Endodermal cell (in vitro differentiated cells): ENCODE measurements at places on chromosomes 1 and 21. TPM values are rescaled to one million over a fixed set of nuclear protein-coding genes. Genes with fewer than 3 reads are reported as not detected.
A peak's percentile ranks its signal among the peaks of the same experiment; 100 is the strongest.

The WNT3A gene
- 0.46 and 0.47 TPM in 2 replicates for total RNA-seq

DNA sequence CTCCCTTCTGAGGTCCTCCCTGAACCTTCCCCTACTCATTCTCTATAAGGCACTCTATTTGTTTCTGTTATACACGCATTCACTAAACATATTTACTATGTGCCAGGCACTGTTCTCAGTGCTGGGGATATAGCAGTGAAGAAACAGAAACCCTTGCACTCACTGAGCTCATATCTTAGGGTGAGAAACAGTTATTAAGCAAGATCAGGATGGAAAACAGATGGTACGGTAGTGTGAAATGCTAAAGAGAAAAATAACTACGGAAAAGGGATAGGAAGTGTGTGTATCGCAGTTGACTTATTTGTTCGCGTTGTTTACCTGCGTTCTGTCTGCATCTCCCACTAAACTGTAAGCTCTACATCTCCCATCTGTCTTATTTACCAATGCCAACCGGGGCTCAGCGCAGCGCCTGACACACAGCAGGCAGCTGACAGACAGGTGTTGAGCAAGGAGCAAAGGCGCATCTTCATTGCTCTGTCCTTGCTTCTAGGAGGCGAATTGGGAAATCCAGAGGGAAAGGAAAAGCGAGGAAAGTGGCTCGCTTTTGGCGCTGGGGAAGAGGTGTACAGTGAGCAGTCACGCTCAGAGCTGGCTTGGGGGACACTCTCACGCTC is 572 bp downstream of the CYB5RL start:
- DNase-seq, result no peak

GRCh38 chr1:1135339-1136136 is 19.6 kb upstream of the C1orf159 start:
- DNase-seq, result no peak

GRCh38 chr1:151222130-151222529 is 23.8 kb downstream of the PIP5K1A start:
- DNase-seq, result no peak

DNA sequence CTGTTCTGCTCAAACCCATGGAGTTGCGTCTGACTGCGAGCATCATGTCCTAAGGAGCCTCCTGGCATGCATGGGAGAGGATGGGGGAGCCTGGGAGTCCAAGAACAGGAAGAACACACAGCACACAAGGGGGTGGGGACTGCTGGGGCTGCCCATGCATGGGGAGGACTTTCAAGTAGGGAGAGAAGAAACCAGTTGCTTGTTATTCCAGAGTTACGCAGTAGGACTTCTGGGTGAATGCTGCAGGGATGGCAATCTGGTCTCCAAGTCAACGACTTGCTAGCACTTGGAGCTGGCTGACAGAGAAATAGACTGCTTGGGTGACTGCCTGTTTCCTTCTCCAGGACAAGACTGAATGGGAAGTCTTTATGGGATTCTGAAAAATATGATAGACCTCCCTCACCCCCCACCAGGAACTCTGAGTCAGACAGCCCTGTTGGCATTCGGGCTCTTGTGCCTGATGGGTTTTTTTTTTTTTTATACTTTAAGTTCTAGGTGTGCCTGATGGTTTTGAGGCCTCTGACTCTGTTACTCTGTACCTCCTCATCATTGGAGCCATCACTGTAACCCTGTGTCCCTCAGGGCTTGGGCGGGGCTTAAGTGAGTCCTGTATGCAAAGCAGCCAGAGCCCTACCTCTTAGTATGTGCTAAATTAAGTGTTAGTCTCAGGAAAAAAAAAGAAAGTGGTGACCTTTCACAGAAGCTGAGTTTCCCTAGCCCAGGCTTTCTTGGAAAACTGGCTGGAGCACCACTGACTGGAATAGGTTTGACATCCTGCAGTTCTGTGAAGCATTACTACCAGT is 30.3 kb downstream of the MAP3K21 start:
- no peak for DNase-seq

DNA sequence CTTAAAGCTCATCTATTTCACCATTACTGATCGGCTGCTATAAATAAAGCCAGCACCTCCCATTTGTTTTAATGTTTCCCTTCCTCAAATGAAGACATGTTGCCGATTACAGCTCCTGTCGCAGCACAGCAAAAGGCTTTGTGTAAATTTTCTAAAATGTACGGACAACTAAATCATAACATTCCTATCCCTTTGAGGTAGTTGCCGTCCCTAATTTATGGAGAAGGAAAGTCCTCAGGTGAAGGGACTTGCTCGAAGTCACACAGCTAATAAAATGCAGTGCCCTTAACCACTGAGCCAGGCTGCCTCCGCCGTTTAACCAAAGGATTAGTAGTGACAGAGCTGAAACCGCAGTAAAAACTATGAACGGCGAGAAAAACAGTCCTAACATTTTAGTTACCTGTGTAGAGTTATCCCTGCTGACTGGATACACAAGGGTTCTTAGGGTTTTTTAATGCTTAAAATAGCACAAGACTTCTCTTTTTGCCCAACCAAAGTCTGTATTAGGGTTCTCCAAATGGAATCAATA is 871 bp downstream of the PINK1 start:
- no peak for DNase-seq

GRCh38 chr21:25528515-25528914 is 78.8 kb downstream of the MRPL39 start:
- no peak for DNase-seq

The APCS gene
- total RNA-seq, result not detected in 2 replicates

- DNase-seq, result no peak
Measured at GRCh38 chr1:187621951-187622350, 793.2 kb downstream of the PLA2G4A start.

DNA sequence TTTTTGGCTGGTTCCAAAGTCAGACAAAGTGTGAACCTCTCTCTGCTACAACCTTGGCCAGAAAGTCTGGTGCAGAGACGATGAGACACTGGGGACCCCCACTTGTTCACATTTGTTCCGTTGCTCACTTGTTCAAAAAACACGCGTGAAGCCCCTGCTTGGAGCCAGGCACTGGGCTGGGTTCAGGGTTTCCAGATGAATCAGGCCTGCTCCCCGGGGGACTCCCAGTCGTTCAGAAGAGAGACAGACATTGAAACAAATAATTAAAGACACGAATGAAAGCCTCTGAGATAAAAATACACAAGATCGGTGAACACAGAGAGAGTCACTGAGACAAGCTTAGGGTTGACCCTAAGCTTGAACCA is 101.5 kb upstream of the RUNX3 start:
- DNase-seq, result no peak

- DNase-seq, result no peak
Measured at GRCh38 chr1:154485106-154485505, 16.9 kb upstream of the TDRD10 start.

DNA sequence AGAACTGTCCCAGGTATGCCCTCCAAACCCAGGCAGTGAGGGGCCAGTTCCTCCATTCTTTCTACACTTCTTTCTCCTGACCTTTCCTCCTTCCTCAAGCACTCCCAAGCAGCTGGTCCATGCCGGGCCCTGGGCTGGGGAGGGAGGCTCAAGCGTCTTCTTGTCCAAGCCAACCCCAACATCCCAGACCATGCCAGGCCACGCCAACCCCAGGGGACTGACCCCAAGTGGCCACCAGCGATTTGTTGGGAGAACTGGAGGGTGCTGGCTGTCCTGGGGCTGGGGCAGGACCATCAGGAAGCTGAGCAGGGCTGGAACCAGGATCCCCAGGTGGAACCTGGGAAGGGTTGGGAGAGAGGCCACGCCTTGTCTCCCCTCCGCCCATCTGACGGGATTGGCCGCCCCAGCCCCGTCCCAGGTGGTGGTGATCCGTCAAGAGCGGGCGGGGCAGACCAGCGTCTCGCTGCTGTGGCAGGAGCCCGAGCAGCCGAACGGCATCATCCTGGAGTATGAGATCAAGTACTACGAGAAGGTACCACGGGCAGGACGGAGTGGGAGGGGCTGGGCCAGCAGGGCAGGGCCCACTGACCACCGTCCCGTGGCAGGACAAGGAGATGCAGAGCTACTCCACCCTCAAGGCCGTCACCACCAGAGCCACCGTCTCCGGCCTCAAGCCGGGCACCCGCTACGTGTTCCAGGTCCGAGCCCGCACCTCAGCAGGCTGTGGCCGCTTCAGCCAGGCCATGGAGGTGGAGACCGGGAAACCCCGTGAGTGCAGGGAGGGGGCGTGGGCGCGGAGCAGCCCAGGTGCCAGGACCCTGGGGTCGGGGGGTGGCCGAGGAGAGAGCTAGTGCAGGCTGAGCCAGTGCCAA is 29.9 kb downstream of the EPHA8 start:
- peak; percentile 93 for DNase-seq

The ADARB1 gene
- total RNA-seq, result 11.5 to 14.6 TPM (median 13.4 TPM) in 3 replicates

GRCh38 chr1:172670791-172671190 is 11.9 kb downstream of the FASLG start:
- DNase-seq, result no peak

- peak; percentile 66 for DNase-seq
Measured at GRCh38 chr21:36330904-36331303, 10.9 kb downstream of the MORC3 start.

GRCh38 chr1:231628207-231628876 is 1.8 kb downstream of the DISC1 start:
- DNase-seq, result no peak

- no peak for DNase-seq
Measured at GRCh38 chr1:109935451-109935900, 24.8 kb downstream of the CSF1 start.

DNA sequence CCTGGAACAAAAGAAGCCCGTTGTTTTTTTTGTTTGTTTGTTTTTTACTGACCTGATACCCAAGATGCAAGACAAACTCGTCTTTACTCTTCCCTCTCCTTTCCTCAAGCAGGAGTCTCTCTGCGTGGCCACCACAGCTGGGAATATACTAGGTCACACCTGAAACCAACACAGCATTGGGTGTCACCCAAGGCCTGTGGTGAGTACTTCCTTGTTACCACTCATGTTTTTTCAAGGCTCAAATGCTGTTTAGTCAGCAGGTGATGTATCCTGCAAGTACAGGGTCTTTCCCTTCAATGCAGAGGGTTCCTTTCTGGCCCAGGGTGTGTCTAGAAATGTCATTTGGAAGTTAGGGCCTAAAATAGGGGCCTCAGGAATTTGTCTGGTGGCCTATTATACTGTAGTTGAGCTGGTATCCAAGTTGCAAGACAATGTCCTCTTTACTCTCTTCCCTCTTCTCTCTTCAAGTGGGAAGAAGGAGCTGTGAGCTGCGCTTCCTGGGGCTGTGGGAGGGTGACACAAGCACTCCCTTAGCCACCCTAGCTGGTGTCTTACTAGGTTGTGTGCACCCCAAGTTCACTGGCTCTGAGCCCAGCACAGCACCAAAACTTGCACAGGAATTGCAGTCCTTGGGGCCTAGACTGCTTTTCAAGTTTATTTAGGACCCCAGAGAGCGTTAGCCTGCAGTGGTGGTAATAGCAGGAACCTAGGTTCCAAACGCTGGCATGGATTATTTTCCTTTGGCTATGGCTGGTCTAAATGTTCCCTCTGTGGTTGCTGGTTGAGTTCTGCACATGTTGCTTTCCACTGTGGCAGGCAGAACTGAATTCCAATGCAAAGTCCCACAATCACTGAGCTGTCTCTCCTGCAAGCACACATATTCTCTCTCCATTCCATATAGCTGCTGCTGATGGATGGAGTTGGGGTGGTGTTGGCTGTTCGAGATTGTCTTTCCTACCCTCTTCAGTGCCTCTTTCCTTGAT is 91.4 kb upstream of the LYPLAL1 start:
- DNase-seq, result no peak

The ACOT11 gene
- 4.2 to 6.3 TPM (median 5.6 TPM) in 3 replicates for total RNA-seq

DNA sequence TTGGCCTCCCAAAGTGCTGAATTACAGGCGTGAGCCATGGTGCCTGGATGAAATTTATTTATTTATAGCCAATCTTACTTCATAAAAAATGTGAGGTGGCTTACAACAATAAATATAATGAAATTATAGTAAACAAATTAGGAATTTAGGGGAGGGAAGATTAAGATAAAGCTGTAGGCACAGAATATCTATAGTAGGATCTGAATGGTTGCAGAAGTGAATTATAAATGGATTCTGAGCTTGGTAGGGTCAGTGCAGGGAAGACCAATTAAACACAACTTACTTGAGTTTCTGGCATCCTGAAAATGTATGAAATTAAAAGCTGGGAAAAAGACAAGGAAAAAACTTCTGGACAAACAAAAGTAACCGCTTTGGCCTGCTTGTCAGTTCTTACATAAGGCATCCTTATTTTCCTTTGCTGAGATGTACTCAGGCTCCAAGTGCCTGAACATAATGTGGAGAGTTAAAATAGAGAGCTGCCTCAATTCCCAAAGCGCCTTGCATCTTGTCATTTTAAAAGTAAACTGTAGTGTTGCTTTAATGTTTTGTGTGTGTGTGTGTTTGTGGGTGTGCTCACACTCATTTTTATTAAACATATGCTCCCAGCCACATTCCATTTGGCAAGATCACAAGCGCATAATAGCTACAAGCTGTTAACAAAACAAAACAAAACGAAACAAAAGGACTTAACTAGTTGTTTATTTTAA is 247.3 kb downstream of the S1PR1 start:
- no peak for DNase-seq

The CCDC181 gene
- 4.3 to 7.8 TPM (median 7.8 TPM) in 3 replicates for total RNA-seq

The ASAP3 gene
- total RNA-seq, result 62.3 and 78.7 TPM in 2 replicates

DNA sequence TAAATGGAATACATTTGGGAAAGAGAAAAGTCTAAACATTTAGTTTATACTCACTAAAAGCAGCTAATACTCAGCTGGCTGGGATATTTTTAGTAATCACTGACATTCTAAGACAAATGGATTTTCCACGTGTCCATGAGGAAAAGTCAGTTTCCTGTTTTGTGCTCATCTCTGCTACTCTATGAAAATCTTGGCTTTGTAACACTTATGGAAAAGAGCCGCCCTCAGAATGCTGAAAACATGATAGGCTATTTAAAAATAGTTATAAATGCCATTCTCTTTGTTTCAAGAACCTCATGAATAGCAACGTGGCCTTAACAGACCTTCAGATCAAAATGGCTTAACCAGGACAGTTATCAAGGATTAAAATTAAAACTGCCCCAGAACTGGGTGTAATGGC is 29.9 kb downstream of the MRAP start:
- no peak for DNase-seq

GRCh38 chr1:241532162-241532531 is at the start of gene KMO:
TSS of gene KMO (plus strand) at chr1:241532378. CDS start at chr1:241532445, 67 bp downstream.
- no peak for DNase-seq

DNA sequence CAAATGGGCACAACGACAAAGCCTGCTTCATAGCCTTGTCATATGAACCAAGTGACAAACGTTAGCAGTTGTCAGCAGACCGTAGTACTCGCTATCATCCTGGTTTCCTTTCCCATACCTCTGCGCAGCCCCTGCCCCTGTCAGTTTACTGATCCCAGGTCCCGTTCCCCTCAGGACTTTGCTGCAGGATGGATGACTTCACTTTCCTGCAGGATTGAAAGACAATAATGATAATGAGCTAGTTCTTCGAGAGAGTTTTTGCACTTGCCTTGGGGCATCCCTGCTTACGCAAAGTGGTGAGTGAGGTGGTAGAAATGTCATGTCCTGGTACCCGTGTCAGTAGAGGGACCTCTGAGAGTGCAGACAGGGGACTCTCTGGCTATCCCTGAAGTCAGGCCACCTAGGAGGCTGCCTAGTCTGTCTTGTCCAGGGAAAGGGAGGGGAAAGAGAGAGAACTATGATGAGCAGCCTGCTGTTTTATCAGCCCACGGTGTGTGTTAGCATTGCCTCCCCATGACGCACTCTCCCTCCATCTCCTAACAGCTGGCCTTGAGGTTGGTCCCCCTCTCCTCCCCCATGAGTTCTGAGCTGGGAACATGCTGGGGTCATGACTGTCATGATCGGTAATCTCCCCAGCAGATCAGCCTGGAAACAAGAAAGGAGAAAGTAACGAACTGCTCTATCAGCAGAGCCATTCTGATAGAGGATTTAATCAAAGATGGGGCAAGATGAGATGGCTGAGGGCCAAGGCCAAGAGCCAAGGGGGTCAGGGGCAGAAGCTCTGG is 53.7 kb downstream of the ELK4 start:
- peak; percentile 31 for DNase-seq

GRCh38 chr1:231724041-231724440 is 97.5 kb downstream of the DISC1 start:
- DNase-seq, result no peak
